ENCODE measurements at places on chromosomes 3 and 15. TPM values are rescaled to one million over a fixed set of nuclear protein-coding genes. Genes with fewer than 3 reads are reported as not detected.
A peak's percentile ranks its signal among the peaks of the same experiment; 100 is the strongest.

PDIA5 gene
- total RNA-seq, result 31.6 TPM

HRG gene
- total RNA-seq, result 0.40 TPM

TERC gene
- 4.7 TPM for total RNA-seq

DNA sequence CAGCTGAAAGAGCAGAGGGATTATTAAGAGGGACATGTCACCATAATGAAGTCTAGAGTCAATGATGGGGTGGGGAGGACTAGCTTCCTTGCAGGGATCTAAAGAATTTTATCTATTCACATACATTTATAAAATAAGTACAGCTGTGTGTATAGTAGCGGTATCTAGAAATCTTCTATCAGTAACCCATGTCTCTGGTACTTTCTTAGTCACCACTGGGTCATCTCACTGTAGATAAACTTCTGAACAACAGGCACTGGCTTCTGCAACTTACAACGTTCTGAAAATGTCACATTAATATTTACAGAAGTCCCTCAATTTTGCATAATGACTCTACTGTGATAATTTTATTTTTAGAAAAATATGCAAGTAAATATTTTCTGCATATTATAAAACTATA, 401.7 kb downstream of the TBC1D5 start:
- DNase-seq, result no peak

GRCh38 chr3:14122301-14122700, 2.4 kb downstream of the CHCHD4 start:
- DNase-seq, result no peak

DNA sequence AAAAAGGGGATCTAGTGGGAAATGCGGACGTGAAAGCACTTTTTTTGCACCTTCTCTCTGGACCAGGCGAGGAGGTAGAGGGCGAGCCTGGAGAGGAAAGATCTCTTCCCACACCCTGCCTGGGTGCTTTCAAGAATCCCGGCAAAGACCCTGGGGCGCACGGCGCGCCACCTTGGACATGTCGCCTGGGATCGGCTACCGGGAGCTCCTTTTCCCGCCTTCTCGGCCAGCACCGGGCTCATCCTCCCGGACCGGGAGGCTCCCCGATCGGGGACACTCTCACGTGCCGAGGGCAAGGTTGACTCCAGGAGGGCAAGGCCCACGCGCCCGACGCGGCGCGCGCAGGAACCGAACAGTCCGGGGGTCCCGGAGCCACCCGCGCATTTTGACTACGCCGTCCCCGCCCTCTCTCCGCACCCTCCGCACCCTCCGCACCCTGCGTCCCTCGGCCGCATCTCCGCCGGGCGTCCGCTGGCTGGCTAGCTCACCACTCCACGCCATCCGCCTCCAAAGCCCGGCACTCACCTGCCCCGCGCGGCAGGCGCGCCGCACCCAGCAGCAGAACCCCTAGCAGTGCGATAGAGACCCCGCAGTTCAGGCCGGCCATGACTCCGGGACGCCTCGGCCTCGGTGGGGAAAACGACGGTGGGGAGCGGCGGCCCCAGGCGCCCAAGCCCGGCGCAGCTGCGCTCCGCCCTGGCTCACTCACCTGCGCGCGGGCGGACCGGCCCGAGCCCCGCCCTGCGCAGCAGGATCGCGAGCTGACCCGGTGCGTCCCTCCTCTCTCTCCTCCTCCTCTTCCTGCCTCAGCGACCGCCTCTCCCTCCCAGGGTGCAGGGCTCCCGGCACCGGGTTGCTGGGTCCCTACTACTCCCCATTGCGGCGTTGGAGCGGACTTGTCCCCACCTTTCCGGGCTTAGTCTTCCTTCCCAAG, at the start of gene CDCP1:
Gene CDCP1 (minus strand): TSS at position 698 of the 934 bp plus-strand sequence. CDS start 91 bp downstream, at position 607.
- peak; percentile 78 for DNase-seq

DNA sequence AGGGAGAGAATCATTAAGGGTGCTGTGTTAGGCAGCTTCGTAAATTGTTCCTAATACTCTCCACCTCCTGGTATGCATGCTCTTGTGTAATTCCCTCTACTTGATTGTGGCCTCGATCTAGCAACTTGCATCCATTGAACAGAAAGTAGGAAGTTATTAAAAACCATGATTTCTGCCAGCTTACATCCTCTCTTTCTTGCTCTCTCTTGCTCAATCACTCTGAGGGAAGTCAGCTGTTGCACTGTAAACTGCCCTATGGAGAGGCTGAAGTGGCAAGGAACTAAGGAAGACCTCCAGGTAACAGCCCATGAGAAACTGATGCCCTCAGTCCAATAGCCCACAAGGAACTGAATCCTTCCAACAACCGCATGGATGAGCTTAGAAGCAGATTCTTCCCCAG, 92.6 kb downstream of the ERC2 start:
- no peak for DNase-seq

DNA sequence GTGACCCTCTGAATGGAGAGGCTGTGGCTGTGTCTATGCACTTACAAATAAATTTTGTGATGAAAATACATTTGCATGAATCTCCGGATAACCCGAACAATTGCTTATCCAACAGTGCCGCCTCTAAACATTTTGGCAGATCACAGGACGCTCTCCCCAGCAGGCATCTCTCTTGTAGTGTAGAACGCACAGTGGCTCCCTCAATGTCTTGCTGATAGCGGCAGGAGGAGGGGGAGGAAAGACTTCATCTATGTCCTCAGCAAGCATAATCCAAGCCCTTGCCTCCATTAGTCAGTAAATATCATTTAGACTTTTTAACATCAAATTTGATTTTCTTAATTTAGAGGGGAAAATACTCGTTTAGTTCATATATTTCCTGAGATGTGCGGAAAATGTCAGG, 318.1 kb upstream of the IGF1R start:
- DNase-seq, result no peak

GRCh38 chr3:151236736-151237135, 33.7 kb upstream of the GPR171 start:
- no peak for DNase-seq

Data from Calu3 (cell line).